Kidney (tissue), 22 donors: ENCODE measurements at places on chromosomes 16 and 17. TPM values are rescaled to one million over a fixed set of nuclear protein-coding genes. Genes with fewer than 3 reads are reported as not detected.

DNA sequence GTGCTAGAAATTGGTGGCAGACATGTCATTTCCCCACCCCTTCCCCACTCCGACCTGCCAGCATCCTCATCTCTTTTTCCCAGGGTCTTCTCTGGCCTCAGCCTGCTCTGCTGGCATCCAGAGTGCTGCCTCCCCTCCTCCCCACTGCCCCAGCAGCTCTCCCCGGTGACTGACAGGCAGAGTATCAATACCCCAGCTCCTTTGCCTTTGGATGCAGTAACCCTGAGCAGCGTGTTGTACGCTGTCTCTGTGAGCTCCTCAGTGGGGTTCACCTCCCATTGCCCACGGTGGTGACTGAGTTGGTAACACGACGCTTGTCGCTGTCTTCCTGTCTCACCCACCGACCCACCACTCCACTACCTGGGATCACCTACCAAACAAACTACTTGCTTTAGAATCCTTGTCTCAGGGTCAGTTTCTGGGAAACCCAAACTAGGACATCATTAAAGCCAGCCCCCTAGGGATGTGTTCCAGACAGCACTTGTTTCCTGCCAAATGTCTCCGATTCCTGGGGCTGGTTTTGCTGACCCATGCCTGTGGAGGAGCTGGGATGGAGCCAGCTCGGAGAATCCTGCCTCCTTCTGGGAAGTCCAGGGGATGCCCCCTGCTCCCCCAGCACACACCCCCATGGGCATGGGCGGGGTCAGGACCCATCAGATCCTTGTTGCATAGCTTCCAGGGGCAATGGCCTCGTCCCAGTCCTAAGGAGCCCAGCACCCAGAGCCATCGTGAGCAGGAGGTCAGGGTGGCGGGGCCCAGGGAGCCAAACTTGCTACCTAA, 8.3 kb upstream of the SBK1 start:
- no peaks in the 10 kb centered on the region for H3K27me3 ChIP-seq
- DNase-seq, result no peak
- H3K4me1 ChIP-seq, result no peaks in the 10 kb centered on the region
- no peaks in the 10 kb centered on the region for H3K36me3 ChIP-seq
- H3K27ac ChIP-seq, result no peak overlapping the region

DNA sequence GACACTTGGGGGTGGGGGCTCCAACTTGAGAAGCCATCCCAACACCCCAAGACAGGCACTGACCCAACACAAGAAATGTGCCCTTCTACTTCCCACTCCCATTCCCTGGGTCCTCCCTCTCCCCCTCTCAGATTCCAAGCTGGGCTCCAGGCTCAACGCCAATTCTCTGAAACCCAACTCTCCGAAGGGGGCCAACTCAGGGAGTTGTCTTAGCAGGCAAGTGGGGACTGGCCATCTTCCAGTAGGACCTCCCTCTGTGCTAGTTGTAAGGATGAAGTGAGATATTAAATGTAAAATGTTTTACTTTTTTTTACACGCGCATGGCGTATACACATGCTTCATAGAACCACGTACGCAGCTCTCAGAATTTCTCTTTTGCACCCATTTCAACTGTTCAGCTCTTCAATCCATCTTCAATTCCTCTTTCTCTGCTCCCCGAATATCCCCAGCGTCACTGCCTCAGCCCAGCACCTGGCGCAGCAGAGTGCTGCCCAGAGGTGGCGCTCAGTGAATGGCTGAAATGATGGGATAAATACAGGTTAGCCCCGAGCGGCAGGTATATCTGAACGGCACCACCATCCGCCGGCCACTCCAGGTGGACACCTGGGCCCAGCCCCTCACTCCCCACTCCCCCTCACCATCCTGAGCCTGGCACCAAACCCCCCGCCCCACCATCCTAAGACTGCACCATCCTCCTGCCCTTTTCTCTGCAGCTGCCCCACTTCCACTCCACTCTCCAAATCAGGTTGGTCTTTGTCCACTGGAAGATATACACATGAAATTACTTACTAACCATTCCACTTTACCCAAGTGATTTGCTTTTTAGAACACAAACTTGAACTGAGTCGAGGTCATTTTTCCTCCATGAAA, 43.9 kb upstream of the TNRC6C start:
- peak; percentile 90 for DNase-seq
- H3K36me3 ChIP-seq, result no peaks in the 10 kb centered on the region
- H3K4me1 ChIP-seq, result no peaks in the 10 kb centered on the region
- no peak overlapping the region for H3K27ac ChIP-seq
- H3K27me3 ChIP-seq, result peaks cover 7% of the 10 kb centered on the region

GRCh38 chr16:88810166-88810911, 1.4 kb downstream of the APRT start:
- DNase-seq, result peak; percentile 66
- no peaks in the 10 kb centered on the region for H3K27me3 ChIP-seq
- H3K27ac ChIP-seq, result no peak overlapping the region
- no peaks in the 10 kb centered on the region for H3K36me3 ChIP-seq
- H3K4me1 ChIP-seq, result peaks cover 6% of the 10 kb centered on the region
- H3K4me3 ChIP-seq, result peak overlapping the region; percentile 34

GRCh38 chr16:7324321-7324720, 8.3 kb upstream of the RBFOX1 start:
- H3K27ac ChIP-seq, result no peak overlapping the region
- no peaks in the 10 kb centered on the region for H3K4me1 ChIP-seq
- no peaks in the 10 kb centered on the region for H3K36me3 ChIP-seq
- H3K4me3 ChIP-seq, result no peak overlapping the region
- DNase-seq, result no peak

Gene ZNF423
- 8.4 TPM for total RNA-seq

Gene ABCA8
- total RNA-seq, result 9.4 TPM
